ENCODE measurements at places on chromosomes 2 and 18. TPM values are rescaled to one million over a fixed set of nuclear protein-coding genes. Genes with fewer than 3 reads are reported as not detected.
A peak's percentile ranks its signal among the peaks of the same experiment; 100 is the strongest.

MC2R gene
- not detected for polyA plus RNA-seq

THSD7B gene
- polyA plus RNA-seq, result 0.14 TPM

TXNL4A gene
- 91.9 TPM for polyA plus RNA-seq

HOXD9 gene
- polyA plus RNA-seq, result 0.09 TPM

UGT1A8 gene
- not detected for polyA plus RNA-seq

SKOR2 gene
- polyA plus RNA-seq, result not detected

TANK gene
- 24.1 TPM for polyA plus RNA-seq

DNA sequence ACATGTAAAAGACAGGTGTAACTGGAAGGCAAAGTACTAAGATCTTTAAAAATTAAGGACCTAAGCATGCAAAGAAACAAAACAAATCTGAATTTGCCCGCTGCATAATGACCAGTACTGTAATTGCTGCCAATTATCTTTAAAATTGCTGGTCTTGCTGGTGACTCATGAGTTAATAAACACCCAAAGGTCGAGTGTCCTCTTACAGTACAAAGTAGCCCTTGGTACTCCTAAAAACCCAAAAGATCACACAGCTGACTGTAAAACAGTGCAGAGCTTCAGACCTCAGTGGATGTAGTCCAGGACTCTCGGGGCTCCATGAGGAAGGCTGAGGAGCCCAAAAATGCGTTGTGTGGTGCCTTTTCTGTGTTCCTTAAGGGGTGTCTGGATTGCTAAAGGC lies 308.7 kb downstream of the CNTNAP5 start:
- no peak for DNase-seq

DNA sequence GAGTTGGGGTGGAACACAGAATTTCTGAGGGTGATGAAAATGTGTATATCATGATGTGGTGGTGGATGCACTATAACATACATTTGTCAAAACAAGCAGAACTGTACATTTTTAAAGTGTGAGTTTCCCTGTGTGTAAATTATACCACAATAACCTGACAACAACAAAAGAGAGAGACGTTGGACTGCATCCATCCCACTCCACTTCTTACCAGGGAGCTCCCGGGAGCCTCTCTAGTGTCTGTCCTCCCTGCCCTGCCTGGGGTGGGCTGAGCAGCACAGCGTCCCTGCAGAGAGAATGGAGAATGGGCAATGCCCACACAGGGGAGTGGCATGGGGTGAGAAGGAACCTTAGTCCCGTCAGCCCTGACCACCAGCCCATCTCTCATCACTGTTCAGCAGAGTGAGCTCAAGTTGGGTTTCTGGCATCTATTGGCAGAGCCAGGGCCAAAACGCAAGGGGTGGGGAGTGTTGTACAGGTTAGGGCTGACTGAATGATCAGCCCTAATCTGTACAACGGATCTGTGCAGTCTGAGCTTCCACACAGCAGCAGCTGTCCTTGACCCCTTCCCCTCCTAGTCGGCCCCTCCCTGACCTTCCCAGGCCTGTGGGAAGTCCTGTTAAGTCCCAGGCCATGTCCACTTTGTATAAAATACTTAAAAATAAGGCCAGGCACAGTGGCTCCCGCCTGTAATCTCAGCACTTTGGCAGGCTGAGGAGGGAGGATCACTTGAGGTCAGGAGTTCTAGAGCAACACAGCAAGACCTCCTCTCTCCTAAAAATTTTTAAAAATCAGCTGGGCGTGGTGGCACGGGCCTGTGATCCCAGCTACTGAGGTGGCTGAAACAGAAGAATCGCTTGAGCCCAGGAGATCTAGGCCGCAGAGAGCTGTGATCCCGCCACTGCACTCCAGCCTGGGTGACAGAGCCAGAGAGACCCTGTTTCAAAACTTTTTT lies 3.3 kb upstream of the PROC start:
- no peak for DNase-seq

- no peak for DNase-seq
Observed at GRCh38 chr18:28208712-28209265, 31.9 kb upstream of the CDH2 start.

GRCh38 chr2:185785851-185786473 lies 47.4 kb downstream of the FSIP2 start:
- no peak for DNase-seq

- no peak for DNase-seq
Observed at GRCh38 chr18:69528435-69528834, 127.7 kb downstream of the DOK6 start.

DNA sequence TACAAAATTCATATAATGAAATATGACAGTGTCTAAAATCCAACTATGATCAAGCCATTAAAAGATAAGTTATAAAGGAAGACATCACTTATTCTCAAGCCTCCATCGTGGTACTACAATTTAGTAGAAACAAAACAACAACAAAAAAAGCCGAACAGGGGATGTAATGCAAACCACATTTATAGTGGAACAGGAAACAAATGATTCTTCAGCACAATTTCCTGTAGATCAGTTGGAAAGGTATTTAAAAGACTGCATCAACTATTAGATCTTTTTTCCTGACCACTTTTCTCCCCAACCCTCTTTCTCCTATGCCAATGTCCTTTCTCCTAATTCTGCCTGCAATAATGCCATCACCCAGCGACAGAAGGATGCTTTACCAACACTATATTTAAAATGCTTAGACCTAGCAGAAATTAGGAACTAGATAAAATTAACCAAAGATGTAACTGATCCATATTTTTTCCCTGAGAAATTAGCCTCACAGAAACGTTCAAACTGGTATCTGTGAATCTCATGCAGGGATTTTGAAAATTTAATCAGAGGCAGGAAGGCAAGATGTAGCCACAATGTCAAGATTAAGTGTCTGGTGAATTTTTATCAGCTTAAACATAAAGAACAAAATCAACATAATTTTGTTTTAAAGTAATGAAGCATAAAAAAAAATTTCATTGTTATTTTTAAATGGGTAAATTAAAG lies 271.4 kb downstream of the TCF4 start:
- DNase-seq, result no peak

- DNase-seq, result no peak
Observed at GRCh38 chr2:161307676-161308075, 549 bp upstream of the PSMD14 start.

DNA sequence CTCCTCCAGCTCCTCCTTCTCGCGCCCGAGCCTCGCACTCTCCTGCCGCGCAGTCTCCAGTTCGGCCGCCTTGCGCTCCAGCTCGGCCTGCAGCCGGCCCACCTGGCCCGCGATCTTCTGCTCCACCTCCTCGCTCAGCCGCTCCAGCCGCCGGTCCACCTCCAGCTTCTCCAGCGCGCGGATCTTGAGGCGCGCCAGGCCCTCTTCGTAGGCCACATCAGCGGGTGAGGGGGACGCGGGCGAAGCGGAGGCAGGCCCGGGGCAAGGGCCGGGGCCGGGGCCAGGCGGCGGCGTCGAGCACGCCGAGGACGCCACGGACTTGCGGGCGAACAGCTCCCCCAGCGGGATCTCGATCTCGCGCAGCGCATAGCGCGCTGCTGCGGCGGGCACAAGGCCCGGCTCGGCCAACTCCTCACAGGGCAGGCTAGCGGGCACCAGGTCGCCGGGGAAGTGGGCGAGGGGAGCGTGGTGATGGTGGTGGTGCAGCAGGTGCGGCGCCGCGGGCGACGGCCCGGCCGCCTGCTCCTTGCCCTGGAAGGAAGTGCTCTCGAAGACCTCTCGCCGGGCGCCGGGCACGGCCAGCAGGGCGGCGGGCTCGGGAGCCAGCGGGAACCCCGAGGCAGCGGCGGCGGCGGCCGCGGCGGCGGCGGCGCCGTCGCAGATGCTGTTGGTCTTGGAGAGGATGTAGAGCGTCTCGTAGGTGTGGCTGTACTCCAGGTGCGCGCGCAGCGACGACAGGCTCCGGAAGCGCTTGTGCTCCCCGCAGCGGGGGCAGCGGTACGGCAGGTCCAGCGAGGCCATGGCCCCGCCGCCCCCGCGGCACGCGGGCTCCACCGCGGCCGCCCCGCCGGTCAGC lies 15.2 kb downstream of the FBXO41 start:
- no peak for DNase-seq

GRCh38 chr2:161422816-161423403 lies 6.8 kb downstream of the TBR1 start:
- DNase-seq, result no peak

- no peak for DNase-seq
Observed at GRCh38 chr2:236321415-236321814, 57.2 kb upstream of the ASB18 start.

- no peak for DNase-seq
Observed at GRCh38 chr2:119175517-119175916, 17.0 kb upstream of the C1QL2 start.

DNA sequence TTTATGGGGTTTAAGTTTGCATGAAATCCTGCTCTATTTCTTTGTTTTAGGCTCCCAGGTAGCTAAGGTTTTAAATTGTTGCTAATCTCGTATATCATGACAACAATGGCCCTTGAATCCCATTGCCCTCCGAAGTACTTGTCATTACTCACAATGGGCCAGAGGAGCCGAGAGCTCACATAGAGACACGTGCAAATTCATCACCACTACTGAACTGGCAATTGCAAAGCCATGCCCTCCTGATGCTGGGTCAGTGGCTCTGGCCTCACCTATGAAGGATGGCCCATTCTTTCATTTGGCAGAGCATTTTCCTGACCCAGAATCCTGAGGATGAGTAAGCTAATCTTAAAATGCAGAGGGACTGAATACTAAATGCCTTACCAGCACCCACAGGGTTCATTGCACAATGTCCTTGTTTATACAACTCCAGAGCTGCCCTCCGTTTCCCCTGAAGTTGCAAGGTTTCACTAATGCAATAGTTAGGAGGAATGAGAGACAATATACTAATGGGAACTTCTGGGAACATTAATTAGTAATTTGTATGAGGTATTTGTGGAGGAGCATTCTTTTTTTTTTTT lies 71.6 kb upstream of the GAREM1 start:
- no peak for DNase-seq

DNA sequence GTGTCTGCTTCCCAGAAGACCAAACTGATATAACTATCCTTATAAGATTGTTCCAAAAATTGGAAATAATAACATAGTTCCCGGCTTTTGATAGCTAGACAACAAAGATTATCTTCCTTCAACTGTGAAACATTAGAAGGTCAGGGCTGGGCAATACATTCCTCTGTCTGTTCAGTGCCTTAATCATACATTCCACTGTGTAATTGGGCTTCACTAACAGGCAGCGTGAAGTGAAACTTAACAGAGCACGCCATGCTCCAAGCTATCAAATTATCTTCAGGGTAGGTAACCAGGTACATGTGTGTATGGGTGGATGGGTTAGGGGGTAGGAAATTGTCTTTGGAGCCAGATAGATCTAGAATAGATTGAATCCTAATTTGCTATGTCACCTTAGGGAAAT lies 23.5 kb upstream of the ARL5A start:
- DNase-seq, result no peak

DNA sequence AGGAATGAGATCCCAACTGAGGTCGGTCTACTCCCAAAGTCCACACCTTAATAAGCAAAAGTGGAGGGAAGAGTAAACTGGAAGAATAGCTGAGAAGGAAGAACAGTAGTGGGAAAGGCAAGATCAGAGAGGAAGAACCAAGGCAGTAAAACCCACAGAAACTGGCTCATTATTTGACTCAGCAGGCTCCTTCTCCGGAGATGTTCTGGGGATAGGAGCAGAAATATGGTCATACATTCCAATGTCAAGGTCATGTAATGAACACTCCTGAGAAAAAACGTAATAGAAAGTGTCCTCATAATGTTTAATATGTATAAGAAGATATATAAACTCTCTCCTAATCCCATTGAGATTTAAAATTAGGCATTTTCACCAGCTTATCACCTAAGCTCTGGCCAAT lies 39.5 kb downstream of the STK39 start:
- DNase-seq, result no peak

GRCh38 chr2:26957534-26957933 lies 12.9 kb upstream of the MAPRE3 start:
- DNase-seq, result no peak

DNA sequence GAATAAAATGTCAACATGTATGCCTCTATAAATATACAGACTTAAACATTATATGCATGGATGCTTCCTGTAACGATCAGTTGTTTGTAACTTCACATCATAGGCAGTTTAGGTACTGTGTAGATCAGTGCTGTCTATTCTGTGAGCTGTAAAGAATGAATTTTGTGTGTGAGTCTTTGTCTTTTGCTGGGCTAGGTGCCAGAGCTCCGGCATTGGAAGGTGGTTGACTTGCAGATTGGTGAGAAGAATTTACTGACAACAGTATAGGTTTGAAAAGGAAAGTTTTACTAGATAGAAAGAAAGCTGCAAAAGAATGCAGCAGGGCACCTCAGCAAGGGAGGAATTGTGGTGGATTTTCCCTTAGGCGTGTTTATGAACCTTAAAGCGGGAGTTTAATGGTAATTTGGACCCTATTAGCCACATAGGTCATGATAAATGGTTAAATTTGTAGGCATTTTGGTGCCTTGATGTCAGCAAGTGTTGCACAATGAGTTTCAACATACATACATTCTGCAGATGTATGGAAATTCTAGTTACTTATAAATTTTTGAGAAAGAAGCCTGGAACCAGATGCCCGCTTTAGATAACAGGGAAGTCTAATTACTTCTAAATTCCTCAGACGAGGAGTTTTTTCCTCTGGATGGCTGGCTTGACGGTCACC lies 6.7 kb upstream of the QPCT start:
- no peak for DNase-seq

GRCh38 chr2:162221064-162221463 lies 22.2 kb downstream of the FAP start:
- peak; percentile 83 for DNase-seq

- DNase-seq, result peak; percentile 94
Observed at GRCh38 chr2:68751397-68752339, 17.1 kb downstream of the ARHGAP25 start.

Measured in right cardiac atrium (tissue), 5 donors.